ENCODE measurements at places on chromosomes 4 and X.

DNA sequence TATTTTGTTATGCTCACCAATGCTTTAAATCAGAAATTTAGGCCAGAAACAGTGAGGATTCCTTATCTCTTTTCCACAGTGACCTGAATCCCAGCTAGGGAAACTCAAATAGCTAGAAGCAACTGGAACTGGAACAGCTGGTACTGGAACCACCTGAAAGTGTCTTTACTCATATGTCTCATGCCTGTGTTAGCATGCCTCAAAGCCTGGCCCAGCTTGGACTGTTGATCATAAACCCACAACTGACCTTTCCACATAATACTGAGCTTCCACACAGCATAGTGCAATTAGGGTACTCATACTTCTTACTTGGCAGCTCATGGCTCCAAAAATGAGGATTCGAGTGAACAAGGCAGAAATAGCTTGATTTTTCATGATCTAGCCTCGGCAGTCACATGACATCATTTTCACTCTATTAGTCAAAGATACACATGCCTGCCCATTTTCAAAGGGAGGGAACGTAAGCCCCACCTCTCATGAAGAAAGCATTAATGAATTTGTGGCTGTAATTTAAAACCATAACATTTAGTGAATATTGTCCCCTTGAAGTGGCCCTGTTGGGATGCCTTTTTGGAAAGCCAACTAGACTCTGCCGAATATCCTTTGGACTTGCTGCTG, 80.8 kb upstream of the ACSL1 start:
- DNase-seq, result peak; percentile 39

DNA sequence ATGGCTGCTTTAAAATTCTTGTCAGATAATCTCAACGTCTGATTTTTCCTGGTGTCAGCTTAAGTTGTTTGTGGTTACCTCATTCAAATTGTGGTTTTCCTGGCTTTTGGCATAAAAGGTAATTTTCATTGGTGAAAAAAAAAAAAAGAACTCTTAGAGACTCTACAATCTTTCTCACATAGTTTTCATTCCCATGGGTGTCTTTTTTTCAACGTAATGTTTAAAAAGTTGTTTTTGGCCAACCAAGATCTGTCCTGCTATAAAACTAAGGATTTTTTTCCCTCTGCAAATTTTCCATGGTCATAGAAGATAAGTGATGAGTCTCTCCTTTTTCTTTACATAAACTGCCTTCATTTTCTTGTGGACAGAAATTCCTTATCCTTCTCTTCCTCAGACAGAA, 28.9 kb upstream of the RPS6KA6 start:
- no peak for DNase-seq

DNA sequence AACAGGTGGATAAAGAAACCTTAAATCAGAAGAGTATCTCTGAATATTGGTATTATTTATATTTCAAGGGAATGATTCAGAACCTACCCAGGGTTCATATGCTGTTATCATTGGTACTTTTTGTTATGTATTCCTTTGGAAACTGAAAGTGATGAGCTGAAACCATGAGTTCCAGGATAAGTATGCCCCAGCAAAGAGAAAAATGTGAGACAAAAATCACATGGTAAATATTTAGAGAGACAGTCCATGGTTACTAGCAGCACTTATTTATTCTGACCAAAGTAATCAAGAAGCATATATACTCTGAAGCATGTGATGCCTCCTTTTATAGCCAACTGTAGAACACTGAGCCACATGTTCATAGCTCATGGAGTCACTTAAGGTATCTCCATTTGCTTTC, 277.7 kb downstream of the ARAP2 start:
- DNase-seq, result no peak

- DNase-seq, result no peak
Observed at GRCh38 chr4:5712931-5713330, 1.9 kb downstream of the EVC start.

DNA sequence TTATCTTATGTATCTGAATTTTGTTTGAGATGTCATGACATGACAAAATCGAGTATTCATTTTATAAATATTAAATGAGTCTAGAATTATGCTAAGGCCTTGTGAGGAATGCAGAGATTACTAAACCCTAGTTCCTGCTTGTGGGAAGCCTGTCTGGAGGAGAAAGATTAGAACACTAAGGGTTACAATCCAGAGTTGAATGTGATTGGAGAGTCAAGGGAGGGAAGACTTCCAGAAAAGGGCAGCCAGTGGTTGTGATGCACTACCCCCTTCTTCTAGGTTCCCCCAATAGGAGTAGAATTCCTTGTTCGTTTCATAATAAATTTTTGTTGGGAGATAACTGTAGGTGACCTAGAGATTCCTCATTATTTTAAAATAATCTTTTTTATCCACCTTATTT, 141.1 kb downstream of the AFF1 start:
- DNase-seq, result no peak

DNA sequence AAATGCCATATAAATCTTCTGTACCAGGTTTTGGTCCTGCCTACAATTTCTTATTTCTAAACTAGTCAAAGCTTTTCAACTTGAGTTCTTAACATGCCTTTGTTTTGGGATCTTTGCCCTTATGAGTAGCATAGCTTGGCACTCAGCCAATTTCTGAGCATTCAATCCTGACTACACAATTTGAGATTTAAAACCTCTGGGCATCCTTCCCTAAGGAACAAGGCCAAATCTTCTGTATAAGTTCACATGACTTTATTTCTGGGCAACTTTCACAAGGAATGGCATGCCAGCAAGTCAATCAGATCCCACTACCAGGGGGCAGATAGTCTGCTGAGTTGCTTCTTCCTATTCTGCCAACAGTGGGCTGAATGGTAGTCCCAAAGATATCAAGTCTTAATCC, 254.2 kb downstream of the ADAMTS3 start:
- peak; percentile 79 for DNase-seq

GRCh38 chrX:145821898-145822571, 4.4 kb downstream of the SLITRK2 start:
- DNase-seq, result no peak

- DNase-seq, result no peak
Observed at GRCh38 chr4:52750213-52750612, 1.0 kb downstream of the ERVMER34-1 start.

DNA sequence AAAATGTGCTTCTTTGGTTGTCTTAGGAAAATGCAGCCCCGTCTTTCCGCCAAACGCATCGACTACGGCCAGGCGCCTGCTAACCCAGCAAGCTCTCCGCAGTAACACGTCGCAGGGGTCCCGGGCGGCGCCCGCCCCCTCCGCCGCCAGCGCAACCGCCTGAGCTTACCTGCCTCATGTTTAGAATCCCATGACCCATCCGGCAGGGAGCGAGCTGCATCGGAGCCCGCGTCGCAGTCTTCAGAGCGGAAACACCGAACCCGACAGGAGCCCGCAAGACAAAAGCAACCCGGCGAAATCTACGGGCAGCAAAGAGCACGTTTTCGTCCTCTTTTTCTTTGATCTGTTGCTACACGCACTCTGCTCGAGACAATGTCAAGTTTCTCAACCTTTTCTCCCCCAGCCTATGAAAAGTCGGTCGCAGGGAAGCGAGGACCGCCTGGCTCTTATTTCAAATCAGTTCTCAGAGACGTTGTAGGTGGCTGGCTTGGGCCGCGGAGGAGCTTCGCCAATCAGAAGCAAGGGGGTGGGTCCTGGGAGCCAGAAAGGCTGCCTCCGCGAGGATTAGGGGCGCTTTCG, at the start of gene MID1:
MID1 (minus strand) TSS at position 465 of the 579 bp plus-strand sequence. CDS start 53,038 bp downstream, outside the sequence.
- peak; percentile 81 for DNase-seq

- DNase-seq, result no peak
Observed at GRCh38 chr4:154455111-154455510, 36.5 kb downstream of the DCHS2 start.

- peak; percentile 72 for DNase-seq
Observed at GRCh38 chr4:28772066-28772465, 1911.4 kb downstream of the STIM2 start.
